ENCODE measurements at places on chromosomes 5 and 9.

GRCh38 chr5:119271758-119272730 lies 83.8 kb upstream of the TNFAIP8 start:
- DNase-seq: no peak

DNA sequence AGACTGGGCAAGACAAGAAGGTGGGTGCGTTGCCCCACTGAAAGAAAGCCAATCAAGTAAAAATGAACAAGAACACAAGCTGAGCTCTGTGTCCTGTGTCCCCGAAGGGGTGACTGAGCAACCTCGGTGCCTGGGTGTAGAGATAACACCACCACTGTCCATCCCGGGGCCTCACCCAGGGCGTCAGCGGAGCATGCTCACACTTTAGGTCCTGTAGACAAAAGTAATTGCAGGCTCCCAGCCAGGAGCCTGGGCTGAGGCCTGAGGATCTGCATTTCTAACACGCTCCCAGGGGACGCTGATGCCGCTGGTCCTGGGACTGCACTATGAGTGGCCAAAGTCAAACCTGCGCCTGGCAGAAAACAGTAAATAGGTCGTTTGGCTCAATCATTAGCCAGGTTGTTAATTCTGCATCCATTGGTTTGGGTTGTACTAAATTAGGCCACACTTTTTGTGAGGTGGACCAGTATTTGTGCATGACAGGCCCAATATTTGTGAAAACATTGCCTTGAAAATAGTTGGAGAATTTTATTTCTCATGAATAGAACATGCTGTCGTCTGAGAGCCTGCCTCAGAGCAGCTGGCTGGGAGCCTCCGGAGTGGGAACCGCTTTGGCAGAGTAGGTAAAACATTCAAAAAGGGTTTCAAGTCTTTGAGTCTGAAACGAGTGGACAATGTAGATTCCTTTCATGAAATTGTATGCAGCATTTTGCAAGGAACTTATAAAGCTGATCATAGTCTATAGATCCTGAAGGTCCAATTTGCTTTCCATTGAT lies 38.3 kb downstream of the ANKRD33B start:
- DNase-seq: no peak

- DNase-seq: no peak
These were observed 12.0 kb downstream of the URM1 start for GRCh38 chr9:128383007-128383753.

DNA sequence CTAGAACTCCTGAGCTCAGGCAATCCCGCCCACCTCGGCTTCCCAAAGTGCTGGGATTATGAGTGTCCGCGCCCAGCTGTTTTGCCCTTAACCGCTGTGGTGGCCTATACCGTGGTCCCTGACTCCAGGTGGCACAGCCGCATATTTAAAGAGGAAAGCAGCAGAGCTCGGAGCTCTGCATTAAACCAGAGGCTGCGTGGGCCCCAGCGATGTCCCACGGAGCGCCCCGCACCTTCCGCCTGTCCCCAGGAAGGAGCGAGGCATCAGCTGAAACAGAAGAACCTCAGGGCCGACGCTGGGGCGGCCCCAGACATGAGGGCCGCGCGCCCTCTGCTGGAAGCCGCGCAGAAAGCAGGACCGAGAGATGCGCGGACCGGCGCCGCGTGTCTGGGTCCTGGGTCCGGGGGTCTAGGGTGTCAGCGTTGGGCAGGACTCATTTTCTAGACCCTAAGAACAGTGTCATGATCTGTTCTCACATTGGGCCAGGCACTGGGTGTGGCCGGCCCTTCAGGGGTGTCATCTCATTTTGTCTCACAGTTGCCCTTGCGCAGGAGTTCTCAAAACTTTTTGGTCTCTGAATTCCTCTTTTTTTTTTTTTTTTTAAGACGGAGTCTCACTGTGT lies 37.7 kb downstream of the LAMC3 start:
- peak; percentile 51 for DNase-seq

DNA sequence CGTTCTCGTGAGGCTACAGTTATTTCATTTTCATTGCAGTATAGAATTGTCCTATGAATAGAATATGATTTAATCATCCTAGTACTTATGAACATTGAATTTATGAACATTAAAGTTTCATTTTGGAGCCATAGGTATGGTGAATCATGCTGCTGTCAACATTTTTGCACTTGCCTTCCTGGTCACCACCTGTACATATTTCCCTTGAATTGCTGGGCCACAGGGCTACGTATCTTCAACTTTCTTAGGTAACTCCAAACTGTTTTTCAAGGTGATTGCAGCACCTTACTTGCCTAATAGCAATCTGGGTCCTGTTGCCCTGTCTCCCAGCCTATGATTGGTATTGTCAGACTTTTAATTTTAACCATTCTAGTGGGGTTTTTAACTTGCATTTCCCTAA lies 6.5 kb upstream of the RNF145 start:
- DNase-seq: no peak

DNA sequence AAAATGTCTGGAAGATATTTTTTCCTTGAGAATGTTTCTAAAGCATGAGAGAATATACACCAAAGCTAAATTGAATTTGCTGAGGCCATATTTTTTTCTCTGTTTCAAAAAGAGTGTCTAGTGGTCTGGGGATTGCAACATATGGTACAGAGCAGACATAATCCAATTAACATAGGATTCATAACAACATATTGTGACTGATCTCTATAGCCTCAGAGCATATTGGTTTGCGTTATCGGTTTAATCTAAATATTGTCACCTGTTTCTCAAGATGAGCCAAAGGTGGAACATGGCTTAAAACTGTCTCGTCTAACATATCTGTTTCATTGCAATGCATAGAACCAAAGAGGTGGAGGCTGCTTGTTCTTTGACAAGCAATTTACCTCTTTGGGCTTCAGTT lies 3.9 kb downstream of the PPP3R2 start:
- no peak for DNase-seq

- no peak for DNase-seq
These were observed 2.2 kb downstream of the BTNL3 start for GRCh38 chr5:180990882-180991242.

- DNase-seq: no peak
These were observed 255.6 kb downstream of the NFIB start for GRCh38 chr9:14058325-14058688.

DNA sequence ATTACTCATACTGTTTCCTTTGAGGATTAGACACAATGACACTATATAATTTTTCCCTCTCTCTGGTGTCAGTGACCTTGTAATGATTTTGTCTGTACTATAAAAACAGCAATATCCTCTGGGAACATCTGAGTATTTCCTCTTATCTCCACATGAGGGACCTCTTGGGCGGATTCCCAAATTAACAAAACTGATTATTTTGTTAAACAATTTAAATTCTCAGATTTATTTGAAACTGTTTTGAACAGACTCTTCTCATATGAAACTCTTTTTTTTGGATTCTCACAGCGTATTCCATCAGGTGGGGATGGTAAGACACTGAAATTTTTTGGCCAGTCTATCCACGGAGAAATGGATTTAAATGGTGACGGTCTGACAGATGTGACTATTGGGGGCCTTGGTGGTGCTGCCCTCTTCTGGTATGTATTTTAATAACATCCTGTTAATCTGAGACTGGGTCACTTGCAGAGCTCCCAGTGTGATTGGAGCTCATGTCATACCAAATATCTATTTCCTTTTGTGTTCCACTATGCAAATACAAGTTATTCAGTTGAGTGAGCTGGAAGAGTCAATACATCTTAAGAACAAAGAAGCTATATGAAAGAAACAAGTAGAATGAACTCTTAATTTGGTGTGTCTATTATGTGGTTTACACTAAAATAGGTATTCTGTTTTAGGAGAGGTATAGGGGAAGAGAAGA lies 73.8 kb upstream of the ITGA2 start:
- DNase-seq: peak; percentile 68

DNA sequence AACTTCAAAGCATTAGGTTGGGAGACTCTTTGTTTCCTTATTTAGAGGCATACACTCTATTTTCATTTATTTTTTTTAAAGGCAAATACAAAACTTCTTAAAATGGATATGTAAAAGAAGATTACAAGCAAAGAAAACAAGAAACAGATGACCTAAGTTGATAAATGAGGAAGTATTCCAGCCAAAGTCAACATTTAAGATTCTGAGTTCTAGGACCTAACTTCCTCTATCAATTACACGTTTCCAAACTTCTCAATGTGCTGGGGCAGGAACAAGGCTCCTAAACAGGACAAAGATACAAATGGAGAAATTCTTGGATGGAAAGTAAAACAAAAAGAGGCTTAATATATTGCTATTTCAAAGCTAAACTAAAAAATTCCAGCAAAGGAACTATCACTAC lies 89.5 kb downstream of the TLE1 start:
- DNase-seq: no peak

- DNase-seq: no peak
These were observed 467.7 kb upstream of the TUSC1 start for GRCh38 chr9:26145938-26146337.

DNA sequence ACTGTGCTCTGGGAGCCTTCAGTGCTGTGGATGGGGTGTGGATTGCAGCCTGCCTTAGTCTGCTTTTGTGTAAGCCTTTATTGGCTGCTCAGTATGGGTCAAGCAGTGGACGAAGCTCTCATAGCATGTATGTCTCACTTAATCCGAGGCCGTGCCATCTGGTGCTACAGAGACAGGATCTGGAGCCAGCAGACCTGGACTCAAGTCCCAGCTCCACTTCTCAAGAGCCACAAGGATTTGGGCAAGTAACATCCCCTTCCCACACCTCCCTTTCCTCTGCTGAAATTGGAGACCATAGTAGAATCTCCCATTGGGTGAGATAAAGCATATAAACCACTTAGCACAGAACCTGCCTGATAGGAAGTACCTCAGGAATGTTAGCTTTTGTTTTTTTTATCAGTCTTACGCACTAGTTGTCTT lies 23.4 kb upstream of the LECT2 start:
- DNase-seq: no peak

- no peak for DNase-seq
These were observed 30.7 kb upstream of the GPX3 start for GRCh38 chr5:150989695-150990094.

DNA sequence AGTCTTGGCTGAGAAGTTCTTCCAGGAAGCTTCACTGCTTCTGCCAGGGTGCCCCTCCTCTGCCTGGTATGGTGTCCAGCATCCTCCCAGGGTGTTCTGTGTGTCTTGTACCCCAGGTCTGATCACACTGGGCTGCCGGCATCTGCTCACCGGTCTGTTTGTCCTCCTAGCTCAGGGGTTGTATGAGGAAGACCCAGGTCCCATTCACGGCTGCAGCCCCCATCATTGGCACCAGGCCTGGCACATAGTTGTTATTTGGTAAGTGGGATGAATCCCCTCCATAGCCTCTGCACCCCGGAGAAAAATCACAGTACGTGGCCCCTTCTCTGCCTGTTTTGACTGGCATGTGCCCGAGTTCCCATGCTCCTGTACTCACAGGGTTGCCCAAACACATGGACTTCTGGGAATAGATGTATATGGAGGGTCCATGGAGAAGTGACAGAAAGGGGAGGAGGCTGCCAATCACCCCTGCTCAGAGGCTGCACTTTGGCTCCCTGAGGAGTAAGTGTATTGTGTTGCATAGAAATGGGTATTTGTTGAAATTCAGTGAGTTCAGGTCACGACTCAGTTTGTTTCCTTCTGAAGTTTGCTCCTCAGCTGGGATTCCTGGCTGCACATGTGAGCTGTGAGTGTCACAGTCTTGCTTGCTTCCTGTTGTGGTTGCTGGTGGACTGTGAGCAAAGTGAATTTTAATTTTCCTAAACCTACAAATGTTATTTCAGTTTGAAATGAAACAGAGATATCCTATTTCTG lies 96.2 kb downstream of the HSPA4 start:
- DNase-seq: no peak

DNA sequence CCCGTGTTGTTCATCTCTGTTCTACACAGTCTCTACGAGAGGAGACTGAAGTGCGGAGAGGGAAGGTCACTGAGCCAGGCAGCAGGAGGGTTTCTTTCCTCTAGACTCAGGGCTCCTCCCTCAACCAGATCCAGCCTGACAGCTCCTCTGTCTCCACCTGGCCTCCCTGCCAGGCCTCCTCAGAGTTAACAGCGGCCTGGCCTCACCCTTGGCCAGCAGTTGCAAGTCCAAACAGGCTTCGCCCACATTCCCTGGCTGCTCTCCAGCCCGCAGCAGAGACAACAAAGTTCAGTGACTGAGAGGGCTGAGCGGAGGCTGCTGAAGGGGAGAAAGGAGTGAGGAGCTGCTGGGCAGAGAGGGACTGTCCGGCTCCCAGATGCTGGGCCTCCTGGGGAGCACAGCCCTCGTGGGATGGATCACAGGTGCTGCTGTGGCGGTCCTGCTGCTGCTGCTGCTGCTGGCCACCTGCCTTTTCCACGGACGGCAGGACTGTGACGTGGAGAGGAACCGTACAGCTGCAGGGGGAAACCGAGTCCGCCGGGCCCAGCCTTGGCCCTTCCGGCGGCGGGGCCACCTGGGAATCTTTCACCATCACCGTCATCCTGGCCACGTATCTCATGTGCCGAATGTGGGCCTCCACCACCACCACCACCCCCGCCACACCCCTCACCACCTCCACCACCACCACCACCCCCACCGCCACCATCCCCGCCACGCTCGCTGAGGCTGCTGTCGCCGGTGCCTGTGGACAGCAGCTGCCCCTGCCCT lies at the start of gene HRCT1:
TSS of gene HRCT1 (plus strand) at position 291 of the 768 bp plus-strand sequence. CDS start at position 377, 86 bp downstream.
- DNase-seq: peak; percentile 95

GRCh38 chr5:115817386-115817785 lies 927 bp upstream of the CDO1 start:
- no peak for DNase-seq

DNA sequence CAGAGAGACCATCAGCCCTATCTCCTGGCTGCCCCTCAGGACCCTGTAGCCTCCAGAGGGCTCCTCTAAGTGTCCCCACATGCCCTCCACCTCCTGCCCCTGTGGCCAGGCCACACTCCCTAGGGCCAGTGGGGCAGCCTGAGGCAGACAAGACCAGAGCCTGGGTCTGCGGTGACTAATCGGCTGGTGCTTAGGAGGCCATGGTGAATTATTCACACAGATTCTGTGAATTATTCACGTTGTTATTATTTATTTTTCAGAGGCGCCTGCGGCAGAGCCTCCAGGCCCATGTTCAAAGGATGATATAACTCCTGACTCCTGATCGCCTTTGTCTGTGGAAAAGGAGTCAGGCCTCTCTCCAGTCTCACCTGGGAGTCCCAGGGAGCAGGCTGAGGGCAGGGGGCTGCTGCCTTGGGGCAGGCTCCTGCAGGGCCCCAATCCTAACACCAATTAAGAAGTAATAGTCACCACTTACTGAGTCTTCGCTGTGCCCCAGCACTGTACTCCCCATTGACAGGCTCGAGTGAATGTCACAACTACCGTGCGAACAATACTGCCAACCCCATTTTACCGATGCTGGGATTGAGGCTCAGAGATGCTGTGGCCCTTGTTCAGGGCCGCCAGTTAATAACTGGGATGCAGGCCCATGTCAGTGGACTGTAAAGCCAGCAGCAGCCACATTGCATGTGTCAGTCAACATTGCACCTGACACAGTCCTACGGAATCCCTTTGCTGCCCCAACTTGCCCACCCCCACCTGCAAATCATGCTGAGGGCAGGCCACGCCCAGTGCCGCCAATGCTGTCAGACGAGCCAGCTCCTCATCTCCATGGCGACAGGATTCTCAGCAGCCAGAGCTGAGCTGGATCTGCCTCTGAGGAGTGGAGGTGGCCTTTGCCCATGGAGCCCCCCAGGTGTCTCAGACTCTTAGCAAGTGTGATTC lies 94.9 kb downstream of the PCDH1 start:
- no peak for DNase-seq

Measured in fibroblast of skin of abdomen (primary cell).